ENCODE measurements at places on chromosomes 7 and 10.

- peak; percentile 73 for DNase-seq
Observed at GRCh38 chr10:67923551-67923950, 39.1 kb downstream of the SIRT1 start.

DNA sequence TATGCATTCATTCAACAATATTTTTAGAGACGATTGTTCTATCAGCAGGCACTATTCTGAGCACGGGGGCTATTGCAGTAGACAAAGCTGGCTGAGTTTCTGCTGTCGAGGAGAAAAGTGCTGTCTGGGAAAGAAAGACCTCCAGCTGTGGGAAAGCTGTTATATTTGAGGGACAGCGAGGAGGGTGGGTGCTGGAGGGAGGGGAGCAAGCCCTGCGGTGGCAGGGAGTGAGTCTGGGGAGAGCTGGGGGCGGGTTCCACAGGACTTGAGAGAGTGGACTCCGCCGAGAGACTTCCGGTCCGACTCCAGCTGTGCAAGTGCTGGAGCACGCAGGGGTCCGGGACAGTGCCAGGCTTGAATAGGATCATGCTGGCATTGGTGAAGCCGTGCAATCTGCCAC, 602.1 kb upstream of the FOXK1 start:
- DNase-seq: no peak

DNA sequence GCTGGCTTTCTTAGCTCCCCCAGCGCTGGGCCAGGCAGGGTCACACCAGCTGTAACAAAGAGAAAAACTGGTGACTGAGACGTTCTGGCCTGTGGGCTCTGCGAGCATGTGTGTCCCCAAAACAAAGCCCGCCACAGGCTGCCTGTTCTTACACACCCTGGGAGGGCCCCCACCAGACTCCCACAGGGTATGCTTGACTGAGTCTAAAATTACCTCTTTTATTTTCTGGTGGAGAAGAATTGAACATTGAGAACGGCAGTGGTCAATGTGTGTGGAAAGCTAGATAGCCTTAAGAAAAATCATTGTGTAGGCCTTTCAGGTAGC, 808 bp downstream of the C10orf71 start:
- DNase-seq: no peak

DNA sequence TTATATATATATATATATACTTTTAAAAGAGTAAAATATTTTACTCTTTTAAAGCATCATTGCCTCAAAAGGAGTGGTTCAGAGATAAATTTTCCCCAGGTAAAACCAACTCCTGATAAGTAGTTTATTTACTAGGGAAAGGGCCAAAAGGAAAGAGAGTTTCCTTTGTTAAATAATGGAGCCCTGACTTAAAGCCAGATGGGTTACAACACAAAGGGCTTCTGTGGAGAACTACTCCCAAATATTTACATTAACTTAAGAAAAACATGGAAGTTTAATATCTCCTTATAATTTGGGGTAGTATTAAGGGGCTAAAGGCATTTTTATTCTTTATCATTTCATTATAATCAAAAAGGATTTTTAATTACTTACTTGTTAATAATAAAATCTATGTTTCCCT, 8.5 kb upstream of the CAV1 start:
- no peak for DNase-seq

- no peak for DNase-seq
Observed at GRCh38 chr7:147485660-147486210, 1104.8 kb upstream of the C7orf33 start.

DNA sequence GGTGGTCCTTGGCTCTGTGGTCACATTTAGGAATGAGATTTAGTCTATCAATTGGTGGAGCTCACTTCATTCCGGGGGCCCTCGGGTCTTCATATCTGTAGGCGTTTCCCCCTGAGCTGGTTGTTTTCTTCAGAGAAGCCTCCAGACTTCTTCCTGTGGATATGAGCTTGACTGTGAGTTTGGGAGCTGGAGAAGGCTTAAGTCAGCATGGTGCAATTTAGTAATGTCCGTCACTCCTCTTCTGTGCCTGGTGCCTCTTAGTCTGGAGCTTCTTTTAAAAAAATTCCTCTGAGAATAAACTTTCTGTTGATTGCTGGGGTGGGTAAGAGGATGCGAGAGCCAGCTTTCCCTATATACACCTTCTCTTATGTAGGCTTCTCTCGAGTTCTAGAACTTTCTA, 40.2 kb downstream of the HECW1 start:
- no peak for DNase-seq
